ENCODE measurements at places on chromosomes 7 and 10.
A peak's percentile ranks its signal among the peaks of the same experiment; 100 is the strongest.

DNA sequence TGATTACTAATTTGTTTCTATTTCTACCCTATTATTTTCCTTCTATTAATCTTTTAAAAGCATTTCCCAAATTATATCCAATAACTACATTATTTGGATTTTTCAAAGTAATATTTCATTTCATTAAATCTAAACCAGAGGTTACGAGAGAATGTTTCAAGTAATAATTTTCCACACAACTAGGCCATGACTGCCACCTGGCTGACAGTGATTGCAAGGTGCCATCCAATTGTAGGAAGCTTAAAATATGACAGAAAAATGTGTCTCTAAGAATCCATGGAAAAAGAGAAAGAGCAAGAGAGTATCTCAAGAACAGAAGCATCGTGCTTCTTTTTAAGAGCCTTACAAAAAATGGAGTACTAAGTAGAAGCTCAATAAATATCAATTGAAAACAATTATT, 48.7 kb downstream of the TPK1 start:
- no peak for DNase-seq

GRCh38 chr7:26603631-26604030, 260.8 kb downstream of the SKAP2 start:
- no peak for DNase-seq

- DNase-seq, result no peak
Measured at GRCh38 chr7:1733206-1733907, 63.3 kb downstream of the ELFN1 start.

DNA sequence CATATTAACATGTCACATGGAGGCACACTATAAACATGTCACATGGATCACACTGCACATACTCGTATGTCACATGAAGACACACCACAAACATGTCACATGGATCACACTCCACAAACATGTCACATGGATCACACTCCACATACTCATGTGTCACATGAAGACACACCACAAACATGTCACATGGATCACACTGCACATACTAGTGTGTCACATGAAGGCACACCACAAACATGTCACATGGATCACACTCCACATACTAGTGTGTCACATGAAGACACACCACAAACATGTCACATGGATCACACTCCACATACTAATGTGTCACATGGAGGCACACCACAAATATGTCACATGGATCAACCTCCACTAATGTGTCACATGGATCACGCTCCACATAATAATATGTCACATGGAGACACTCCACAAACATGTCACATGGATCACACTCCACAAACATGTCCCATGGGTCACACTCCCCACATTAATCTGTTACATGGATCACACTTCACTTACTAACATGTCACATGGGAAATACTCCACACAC, 195.6 kb upstream of the PFKP start:
- no peak for DNase-seq

GRCh38 chr7:114100810-114101209, 182.0 kb upstream of the PPP1R3A start:
- no peak for DNase-seq

DNA sequence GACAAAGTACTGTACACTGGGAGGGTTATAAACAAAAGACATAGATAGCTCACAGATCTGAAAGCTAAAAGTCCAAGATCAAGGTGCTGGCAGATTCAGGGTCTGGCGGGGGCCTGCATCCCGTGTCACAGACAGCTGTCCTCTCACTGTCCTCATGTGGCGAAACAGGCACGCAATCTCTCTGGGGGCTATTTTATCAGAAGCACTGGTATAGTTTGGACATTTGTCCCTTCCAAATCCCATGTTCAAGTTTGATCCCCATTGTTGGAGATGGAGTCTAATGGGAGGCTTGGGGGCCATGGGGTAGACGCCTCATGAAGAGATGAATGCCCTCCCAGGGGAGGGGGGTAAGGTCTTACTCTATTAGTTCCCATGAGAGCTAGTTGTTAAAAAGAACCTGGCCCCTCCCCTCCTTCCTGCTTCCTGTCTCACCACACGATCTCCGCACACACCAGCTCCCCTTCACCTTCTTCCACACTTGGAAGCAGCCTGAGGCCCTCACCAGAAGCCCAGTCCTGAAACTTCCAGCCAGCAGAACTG, 72.5 kb upstream of the UCN3 start:
- no peak for DNase-seq

GRCh38 chr7:99258501-99258900, 14.1 kb upstream of the MYH16 start:
- no peak for DNase-seq

DNA sequence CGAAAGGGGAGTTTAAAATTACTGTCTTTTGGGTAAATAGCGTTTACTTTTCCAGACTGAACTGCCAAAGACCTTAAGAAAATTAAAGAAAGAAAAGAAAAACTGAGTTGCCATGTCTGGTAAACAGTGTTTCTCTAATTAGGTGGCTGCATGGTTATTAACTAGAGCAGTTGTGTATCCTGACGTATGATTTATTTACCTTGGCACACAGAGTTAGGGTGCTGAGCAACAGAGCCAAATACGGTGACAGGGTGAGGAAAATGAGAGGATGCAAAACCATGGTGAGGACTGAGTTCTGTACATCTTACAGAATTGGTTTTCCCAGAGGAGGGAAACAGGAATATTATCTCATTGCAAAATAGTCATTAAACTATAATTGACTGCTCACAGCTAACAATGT, 546.4 kb upstream of the FZD8 start:
- DNase-seq, result no peak

- peak; percentile 80 for DNase-seq
Measured at GRCh38 chr10:13348216-13349017, at the start of gene SEPHS1. SEPHS1 (minus strand) TSS chr10:13348293; CDS start chr10:13344950, 3,343 bp downstream.

DNA sequence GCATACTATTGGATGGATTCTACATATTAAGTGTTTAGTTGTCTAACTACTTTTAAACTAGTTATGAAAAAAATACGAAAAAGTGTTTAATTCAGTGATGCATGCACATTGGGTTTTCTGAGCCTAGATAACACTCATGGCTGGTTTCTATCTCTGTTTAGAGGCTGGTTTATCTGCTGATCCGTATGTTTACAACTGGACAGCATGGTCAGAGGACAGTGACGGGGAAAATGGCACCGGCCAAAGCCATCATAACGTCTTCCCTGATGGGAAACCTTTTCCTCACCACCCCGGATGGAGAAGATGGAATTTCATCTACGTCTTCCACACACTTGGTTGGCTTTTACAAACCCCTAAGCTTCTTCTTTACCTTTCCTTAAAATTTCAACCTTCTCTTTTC, 10.2 kb downstream of the GPNMB start:
- DNase-seq, result no peak
